ENCODE measurements at places on chromosomes 1 and 21. TPM values are rescaled to one million over a fixed set of nuclear protein-coding genes. Genes with fewer than 3 reads are reported as not detected.

The PTPRC gene
- total RNA-seq, result 60.2 TPM

The RHD gene
- not detected for total RNA-seq

The GJC2 gene
- total RNA-seq, result 6.0 TPM

The SYT2 gene
- total RNA-seq, result 0.19 TPM

DNA sequence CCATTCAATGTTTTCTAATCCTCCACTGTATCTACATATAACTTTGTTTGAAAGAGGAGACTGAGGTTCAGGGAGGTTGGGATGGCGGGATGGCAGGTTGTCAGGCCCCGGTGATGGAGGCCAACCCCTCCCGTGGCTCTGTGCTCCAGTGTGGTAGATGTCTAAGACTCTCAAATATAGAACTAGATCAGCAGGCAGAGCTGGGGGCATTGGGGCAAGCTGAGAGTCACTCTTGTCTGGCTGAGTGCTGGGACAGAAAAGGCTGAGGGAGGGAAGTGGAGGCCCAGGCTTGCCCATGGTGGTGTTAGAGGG, 1.7 kb downstream of the IL6R start:
- no peak for DNase-seq

- peak; percentile 47 for DNase-seq
Measured at GRCh38 chr1:8351693-8352470, 34.0 kb downstream of the SLC45A1 start.

GRCh38 chr1:207990876-207991582, 80.1 kb upstream of the CD34 start:
- DNase-seq, result no peak

- no peak for DNase-seq
Measured at GRCh38 chr1:4848431-4848830, 194.0 kb downstream of the AJAP1 start.

DNA sequence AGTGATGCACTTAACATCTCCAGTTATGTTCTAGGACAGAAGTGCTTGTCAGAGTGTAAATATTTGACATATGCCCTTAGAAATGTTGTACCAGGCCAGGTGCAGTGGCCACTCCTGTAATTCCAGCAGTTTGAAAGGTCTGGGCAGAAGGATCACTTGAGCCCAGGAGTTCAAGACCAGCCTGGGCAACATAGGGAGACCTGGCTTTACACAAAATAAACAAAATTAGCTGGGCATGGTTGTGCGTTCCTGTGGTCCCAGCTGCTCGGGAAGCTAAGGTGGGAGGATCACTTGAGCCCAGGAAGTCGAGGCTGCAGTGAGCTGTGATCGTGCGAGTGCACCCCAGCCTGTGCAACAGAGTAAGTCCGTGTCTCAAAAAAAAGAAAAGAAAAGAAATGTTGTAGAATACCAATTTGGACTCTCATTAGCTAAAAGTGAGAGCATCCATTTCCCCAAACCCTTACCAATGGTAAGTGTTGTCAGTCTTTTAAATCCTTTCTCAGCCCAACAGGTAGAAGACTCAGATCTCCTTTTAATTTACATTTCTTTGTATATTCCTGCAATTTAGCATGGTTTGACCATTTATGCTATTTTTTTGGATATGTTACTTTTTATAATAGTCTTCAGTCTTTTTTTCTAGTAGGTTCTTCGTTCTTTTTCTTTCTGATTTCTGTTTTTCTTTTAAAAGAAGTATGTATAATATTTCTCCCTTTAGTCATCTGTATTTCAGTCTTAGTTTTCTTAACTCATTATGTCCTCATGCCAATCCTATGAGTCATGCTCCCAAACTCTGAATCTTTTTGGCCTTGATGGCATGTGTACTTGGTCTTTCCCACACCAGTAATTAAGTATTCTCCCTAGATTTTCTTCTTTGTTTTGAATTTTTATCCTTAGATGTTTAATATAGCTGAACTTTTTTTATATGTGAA, 74.4 kb downstream of the CAMTA1 start:
- DNase-seq, result no peak

DNA sequence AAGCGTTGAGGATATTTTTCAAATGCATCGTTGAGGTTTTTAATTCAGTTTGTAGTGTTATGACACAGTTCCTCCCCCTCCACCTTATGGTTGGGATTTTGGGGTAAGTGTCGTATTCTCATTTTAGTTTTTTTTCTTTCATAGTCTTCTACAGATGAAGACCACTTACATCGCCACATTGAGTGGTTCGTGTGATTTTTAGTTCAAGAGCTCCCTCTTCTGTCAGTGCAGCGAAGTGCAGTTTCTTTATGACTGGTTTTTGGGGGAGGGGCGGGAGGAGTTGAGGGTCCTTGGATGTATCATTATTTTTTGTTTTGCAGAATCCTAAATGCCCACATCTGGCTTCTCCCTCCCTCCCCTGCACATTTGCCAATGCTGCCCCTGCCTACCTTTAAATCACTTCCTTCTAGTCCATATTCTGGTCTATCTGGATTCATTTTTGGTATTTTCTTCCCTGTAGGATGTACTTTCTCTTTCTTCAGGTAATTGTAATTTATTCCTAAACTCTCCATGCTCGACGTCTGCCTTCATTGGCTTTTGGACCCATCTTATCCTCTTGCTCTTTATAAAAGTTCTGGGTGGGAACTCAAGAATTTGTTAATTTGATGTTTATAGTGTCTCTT, 433.1 kb downstream of the CAMTA1 start:
- DNase-seq, result no peak

DNA sequence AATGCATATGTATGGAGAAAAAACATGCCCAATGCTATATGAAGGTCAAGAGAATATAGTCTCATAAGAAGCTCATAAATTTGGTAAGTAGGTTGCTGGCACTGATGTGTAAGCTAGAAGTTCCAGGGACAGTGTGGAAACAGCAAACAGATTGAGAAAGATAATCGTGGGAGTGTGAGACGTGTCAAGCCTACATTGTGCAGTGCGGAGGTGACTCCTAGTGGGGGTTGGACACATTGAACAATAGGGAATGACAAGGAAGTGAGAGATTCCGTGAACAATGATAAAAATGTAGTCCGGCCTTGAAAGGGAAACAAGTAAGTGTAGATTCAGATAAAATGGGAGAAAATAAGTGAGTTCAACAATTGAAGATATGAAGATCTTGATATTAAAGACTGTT, 788.4 kb upstream of the PRMT6 start:
- peak; percentile 8 for DNase-seq

DNA sequence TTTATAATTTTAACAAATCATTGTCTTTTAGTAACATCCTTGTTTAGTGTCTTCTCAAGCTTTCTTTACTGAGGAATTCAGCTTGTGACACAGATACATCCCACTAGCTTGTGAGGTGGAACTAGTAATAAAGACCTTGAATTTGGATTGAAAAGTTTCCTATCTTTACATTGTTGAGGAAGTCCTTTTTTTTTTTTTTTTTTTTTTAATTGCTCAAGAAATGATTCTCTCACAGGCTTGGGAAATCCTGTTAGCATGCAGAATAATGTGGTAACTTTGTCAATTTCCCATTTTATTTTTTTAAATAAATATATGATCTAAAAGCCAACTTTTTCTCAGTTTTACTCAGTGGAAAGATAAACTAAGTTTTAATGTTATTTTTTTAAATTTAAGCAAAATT, 15.8 kb downstream of the DENND2D start:
- no peak for DNase-seq

- DNase-seq, result no peak
Measured at GRCh38 chr21:35223480-35224156, 174.5 kb upstream of the RUNX1 start.

GRCh38 chr1:244780311-244780710, 55.1 kb upstream of the COX20 start:
- no peak for DNase-seq

DNA sequence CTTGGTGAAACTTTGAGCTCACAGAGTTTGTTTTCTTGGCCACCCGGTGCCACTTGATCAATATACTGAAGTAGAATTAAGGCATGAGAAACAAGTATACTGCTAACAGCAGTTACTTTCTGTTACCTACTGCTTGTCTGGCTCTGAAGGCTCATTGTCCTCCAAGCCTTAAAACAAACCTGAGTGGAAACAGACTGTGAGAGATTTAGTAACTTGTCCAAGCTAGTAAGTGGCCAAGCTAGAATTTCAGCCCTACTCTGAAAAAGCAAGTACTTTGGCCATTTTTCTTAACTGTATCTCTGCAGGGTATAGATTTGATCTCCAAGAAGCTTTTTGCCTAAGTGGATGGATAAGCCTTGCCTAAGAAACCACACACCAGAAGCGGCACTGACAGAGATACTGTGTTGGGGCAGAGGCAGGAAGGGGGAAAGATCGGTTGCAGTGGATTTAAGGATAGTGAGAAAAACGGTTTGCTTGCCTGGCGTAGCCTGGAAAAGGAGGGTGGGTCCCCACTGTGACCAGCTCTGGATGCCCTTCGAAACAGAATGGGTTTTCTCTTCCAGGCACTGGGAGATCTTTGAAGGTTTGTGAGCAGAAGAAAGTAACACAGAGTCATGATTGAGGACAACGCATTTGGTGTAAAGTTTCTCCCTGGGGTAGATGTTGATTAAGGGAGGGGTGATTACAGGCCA, 2.1 kb upstream of the MACO1 start:
- no peak for DNase-seq

GRCh38 chr1:231938711-231939110, 312.1 kb downstream of the DISC1 start:
- no peak for DNase-seq

GRCh38 chr1:71041806-71042205, 5.8 kb downstream of the PTGER3 start:
- DNase-seq, result no peak

DNA sequence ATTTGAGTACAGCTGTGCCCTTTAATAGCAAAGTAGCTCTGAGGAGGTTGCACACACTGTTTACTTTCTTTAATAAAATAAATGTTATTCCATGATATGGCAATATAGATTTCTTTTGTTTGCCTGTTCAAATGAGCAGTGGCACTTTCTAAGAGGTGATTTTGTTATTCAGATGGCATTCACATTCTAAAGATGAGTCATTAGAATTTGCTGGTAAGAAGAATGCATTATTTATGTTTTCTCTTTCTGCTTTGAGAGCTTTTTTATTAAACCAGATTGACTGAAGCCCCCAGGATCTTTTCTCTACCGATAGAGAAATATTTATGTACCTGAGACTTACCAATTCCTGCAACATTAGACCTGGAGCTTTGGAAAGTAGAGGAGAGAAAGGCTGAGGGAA, 11.2 kb upstream of the LEPR start:
- DNase-seq, result no peak

Measured in kidney (tissue), 22 donors.